Adipocyte (in vitro differentiated cells): ENCODE measurements at places on chromosomes 11 and 22.

- no peak for DNase-seq
Observed at GRCh38 chr11:43819926-43820325, 60.7 kb upstream of the ALKBH3 start.

DNA sequence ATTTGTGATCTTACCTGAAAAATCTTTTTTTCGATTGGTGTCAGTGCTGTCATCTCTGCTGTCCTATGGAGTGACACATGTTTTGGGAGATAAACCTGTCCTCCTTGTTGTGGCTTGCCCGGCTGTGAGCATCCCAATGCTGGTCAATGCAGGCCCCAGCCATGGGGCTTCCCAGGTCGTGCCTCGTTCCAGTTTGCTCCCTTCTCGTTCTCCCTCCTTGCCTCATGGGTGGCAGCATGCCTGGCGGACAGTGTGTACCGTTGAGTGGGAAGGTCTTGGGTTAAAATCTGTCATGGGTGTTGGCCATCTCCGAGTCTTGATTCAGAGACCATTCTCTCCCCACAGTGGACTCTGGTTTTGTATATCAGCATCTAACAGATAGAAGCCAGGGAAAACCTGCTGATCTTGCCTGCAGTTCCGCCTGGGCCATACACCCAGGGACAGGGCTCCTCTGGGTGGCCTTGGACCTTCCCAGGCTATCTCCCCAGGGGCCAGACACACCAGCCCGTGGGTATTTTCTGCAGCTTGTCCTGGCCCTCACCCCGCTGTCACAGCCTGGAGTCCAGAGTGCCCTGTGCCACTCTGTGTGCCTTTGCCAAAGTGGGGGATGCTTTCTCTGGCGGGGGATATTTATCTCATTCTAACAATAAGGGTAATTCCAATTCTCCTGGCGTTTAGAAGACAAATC is 208.1 kb downstream of the TBC1D22A start:
- DNase-seq, result no peak

DNA sequence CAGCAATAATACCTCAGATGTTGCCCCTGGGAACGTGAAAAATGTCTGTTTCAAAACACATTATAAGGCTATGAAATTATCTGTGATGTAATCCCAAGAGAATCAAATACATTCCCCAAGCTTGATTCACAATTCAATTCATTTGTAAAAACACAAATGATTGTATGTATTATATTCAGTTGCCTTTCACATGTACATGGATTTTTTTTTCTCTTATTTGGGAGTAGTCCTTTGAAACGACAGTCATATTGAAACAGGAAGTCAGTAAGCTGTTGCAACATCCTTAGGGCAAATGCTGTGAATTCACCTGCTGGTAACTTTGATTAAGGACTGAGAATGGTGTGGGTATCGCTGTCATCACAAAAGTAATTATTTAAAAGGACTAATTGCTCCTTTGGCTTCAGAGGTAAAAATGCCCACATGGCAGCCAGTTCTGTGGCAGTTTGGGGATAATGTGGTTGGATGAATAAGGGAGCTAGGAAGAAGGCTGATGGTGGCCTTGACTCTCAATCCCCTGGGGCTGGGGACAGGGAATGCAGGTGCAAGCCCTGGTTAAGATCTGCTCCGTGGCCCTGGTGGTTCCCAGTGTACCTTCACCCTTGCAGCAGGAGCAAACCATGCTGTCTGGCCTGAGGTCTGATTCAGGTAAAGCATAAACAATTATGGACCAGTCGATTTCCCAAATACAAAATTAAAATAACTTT is 13.2 kb downstream of the EHF start:
- DNase-seq, result peak; percentile 69

GRCh38 chr11:60905047-60905446 is 1.3 kb downstream of the PRPF19 start:
- DNase-seq, result peak; percentile 21

GRCh38 chr22:39350757-39351688 is 1.2 kb downstream of the SYNGR1 start:
- no peak for DNase-seq
